ENCODE measurements at places on chromosomes 7 and 10. TPM values are rescaled to one million over a fixed set of nuclear protein-coding genes. Genes with fewer than 3 reads are reported as not detected.

The STEAP1 gene
- not detected for total RNA-seq

The OIT3 gene
- 0.11 TPM for total RNA-seq

The TYSND1 gene
- total RNA-seq = 14.1 TPM

The PLAC9 gene
- total RNA-seq = not detected

The EGFR gene
- not detected for total RNA-seq

The SLC35G1 gene
- 4.0 TPM for total RNA-seq

The COL13A1 gene
- not detected for total RNA-seq

The SPDYE11 gene
- total RNA-seq = not detected

The METTL27 gene
- 2.7 TPM for total RNA-seq

All from T-helper 2 cell treated with Interferon-gamma antibody and Interleukin-4, amounts not matched to agents 100 ng/mL and 5 ng/mL, for 36 hours (primary cell).